GM23338 (cell line): ENCODE measurements at places on chromosomes 6 and 20.

- DNase-seq = no peak
Observed at GRCh38 chr20:59650418-59650817, 46.1 kb downstream of the PHACTR3 start.

DNA sequence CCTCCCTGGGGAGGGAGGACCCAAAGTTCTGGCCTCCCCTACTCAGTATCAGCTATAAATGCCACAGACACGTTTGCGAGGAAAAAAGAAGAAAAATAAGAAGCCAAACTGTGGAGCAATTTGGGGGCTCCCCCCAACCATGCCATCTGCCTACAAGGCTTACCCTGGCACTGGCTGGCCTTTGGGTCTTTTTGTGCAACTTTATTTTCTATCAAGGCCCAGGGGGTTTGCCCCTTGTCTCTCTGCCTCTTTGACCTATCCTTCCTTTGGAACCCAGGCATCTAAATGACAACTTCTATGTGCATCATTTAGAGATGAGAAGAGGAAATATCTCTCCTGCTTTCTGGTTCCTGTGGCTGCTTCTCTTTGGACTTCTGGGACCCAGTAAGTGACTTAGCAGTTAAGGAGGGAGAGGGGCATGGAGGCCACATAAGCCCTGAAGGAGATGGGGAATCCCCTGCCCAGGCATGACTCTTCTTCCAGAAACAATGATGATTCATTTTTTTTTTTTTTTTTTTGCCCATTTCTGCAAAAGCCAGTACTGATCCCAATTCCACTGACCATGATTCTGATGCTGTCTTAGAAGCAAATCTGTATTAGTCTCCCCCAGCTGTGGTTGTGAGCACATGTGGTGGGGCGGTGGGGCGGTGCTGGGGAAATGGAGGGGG, at the start of gene MUC22:
Gene MUC22 (plus strand): TSS at position 82 of the 668 bp plus-strand sequence. CDS start 233 bp downstream, at position 315.
- no peak for DNase-seq

DNA sequence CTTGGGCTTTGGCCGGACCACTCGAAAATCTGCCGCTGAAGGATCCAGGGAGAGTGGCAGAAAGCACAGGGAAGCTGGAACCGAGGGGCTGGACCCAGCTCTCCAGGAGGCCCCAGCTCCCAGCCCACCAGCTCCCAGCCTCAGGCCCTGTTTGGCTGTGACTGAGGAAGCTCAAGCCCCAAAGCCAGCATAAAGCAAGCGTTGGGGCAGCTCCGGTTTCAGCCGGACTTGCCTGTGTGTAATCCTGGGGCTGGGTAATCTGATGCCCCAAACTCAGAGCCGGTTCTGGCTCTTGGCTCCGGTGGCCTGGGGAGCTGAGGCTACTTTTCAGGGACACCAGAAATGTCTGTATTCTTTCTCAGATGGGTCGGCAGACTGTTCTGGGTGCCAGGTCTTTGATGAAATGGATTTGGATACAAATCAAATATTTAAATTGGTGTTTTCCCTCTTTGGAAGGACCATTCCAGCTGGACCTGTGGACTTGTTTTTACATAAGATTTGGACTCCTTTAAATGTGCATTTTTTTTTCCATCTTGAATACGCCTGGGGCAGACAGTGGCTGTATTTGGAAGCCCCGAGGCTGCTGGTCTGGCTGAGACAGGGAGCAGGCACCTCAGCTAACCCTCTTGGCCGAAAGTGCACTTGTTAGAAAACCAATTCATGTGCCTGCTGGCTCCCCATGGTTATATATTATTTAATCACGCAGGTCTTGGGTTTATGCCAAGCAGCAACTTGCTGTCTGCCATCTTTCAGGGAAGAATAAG, 29.7 kb downstream of the RPP40 start:
- peak; percentile 85 for DNase-seq

DNA sequence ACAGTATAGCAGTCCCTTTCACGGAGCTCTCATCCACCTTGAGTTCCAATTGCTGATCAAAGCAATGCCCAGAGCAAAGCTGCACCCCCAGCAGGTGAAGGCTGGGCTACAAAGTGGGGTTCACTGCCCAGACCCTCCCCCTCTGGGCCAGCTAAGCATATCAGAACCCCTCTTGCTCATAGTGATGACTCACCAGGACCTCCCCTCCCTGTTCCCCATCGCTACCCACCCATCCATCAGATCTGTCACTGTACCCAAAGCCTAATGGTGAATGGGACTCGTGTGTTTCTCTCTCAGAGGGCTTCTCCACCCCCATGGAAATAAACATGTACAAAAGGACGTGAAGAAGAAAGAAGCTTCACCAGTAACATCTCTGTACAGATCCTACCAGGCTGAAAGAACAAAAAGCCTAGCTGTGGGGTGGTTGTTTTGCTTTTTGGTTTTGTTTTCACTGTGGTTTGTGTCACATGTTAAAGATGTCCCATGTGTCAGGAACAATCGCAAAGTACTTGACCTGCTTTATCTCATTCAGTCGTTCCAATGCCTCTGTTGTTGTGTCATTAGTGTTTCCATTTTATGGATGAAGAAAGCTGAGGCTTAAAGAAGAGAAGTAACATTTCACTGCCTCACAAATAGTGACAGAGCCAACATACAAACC, 518.5 kb downstream of the CD83 start:
- DNase-seq = no peak

DNA sequence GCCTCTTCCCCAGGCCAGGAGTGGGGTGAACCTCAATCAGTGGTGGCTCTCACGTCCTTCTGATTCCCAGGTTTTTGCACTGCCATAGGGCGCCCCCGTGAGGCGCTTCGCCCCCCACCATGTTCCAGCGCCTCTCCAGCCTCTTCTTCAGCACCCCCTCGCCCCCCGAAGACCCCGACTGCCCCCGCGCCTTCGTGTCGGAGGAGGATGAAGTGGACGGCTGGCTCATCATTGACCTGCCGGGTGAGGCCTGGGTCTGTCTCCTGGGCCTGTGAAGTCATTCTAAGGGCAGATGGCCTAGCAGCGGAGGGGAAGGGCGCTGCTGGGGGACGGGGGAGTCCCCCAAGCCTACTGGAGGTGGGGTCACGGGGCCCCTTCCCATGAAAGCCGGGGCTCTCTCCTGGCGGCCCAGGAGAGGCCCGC, 4.5 kb downstream of the TP53INP2 start:
- peak; percentile 73 for DNase-seq

GRCh38 chr20:698276-698675, 22.7 kb upstream of the SCRT2 start:
- DNase-seq = no peak

- DNase-seq = peak; percentile 20
Observed at GRCh38 chr6:157335829-157336228, 12.5 kb upstream of the TMEM242 start.

DNA sequence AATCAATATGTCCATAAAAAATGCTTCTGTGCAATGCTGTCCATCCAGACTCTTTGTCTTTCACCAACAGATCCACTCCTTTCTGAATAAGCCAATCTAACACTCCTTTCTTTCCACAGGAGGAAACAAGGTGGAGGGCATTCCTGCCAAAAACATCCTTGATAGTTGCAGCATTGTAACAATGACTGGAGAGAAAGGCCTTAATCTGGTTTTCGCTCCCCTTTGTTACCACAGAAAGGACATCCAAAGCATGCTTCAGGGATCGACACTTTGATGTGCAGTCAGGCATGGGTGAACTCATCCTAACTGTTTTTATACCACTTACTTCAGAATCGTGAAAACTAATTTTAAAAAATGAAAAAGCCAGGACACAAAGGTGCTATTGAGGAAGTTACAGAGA, 7.4 kb downstream of the IBTK start:
- peak; percentile 7 for DNase-seq

GRCh38 chr6:36822506-36823269, 16.6 kb downstream of the CPNE5 start:
- no peak for DNase-seq

DNA sequence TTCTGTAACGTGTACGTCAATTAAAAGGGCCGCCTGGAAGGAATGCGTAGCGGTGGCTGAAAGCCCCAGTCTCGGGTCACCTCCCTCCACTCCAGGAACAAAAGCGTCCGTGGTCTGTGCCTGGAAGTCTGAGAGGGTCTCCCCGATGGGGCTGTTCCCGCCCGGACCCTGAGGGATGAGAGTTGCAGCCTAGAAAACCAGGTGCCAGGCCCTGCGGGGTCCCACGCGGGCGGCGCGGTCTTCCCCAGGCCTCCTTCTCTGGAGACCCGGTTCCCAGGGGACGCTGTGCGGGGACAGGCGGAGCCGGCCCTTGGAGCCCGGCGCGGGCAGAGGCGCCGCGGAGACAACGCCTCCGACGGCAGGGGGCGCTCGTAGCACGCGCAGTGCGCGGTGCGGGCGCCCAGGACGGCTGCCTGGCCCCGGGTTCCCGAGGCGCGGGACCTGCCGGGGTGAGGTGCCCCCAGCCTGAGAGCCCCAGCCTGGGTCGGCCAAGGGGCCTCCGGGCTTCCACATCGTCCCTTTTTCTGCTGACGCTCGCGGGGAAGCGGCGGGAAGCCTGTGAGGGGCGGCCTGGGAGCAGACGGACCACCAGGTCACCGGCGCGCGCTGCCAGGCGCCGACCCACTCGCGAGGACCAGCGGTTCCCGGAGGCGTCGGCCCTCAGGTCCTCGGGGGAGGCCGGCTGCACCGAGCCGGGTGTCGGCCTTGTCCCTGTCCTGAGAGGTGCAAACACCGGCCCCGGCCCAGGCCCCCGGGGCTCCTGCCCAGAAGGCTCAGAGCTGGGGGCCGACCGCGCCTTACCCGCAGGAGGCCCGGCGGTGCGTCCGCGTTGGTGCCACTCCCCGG, 5.3 kb upstream of the FOXC1 start:
- peak; percentile 89 for DNase-seq

GRCh38 chr6:16639684-16640480, 121.4 kb downstream of the ATXN1 start:
- no peak for DNase-seq

DNA sequence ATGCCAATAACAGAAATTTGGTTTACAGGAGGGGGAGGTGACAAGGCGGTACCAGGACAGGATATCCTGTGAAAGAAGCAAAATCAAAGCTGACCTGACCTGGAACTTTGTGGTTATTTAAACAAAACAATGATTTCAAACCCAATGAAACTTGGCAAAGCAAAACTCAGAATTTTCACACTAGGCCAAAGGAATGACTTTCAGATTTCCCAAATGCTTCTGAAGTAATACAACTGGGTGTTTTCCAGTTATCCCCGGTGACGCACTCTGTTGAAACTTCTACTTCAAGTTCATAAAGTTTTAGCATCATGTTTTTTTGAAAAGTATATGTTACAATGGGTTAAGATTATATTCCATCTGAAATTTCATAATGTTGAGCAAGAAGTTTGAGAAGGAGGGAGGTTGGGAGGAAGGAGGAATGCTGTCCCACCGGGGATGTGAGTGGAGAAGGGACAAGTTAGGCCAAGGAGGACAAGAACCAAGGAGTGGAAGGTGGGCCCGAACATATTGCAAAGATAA, 78.1 kb upstream of the TRAF3IP2 start:
- DNase-seq = no peak

- DNase-seq = no peak
Observed at GRCh38 chr6:21582651-21583050, 10.9 kb upstream of the SOX4 start.

GRCh38 chr20:25220810-25221591, 25.5 kb downstream of the ENTPD6 start:
- DNase-seq = no peak

DNA sequence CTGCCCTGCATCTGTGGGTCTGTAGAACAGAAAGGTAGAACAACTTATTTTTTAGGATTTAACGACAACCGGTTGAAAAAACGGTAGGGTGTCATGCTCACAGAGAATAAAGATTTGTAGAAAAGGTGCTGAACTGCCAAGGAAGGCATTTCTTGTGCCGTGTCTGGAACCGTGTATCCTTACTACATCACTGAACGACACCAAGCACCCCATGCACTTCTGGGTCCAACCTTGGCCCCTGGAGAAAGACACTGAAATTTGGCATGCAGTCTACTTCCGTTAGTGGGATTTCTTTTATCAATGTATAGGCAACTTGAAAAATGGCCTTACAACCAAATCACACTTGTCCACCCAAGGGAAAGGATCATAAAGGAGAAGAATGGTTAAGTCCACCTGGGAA, 145.5 kb downstream of the ZMYND8 start:
- DNase-seq = no peak

GRCh38 chr6:11428371-11428770, 109.2 kb upstream of the TMEM170B start:
- DNase-seq = no peak

DNA sequence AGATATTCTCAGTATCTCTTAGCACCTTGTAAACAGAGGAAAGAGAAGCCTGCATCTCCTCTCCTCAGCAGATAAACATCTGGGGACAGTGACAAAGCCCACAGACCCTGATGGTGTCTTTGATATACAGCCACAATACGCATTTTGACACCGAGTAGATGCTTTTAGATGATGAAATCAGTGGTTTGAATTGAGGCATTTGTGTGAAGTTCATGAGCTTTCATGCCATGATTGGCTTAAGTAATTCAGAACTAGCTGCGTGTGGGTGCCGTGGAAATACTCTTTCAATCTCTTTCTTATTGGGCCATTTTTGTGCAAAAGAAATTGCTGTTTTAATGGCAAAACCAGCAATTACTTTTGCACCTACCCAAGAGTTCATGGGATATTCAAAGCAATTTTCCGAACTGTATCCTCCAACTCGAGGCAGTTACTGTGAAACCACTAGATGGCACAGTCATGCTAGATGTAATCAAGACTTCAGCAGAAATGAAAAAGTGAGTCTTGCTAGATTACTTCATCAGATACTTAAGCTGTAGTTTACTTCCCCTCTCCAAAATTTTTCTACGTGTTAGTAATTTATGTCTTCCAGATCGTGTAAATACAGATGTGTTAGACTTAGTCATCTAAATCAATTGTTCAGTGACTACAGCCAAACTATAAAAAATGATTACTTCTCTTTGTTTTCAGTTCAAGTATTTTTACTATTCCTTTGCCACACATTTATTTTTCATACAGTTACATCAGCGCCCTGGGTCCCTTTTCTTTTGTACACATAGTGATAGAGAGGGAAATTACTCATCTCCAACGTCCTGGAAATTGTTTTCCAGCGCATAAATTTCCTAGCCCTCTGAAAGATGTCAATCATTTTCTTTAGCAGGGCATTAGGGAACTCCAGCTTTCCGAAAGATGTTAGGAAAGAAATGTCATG, 49.4 kb downstream of the IYD start:
- DNase-seq = peak; percentile 78

DNA sequence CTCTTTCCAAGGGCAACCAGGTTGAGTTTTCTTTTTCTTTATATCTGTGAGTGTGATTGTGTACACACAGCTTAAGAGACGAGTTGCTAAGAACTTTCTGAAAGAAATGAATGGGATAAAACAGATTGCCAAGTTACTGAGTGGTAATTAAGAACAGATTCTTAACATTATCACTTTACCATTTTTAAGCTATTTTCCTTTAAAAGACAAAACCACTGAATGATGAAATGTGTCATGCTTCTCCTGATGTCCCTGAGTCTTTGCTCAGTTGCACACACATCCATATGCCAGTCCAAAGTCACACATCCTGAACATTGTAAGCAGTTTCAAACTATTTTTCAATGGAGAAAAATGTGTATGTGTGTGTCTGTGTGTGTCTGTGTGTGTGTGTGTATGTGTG, 5.5 kb upstream of the DAAM2 start:
- DNase-seq = no peak
